ENCODE measurements at places on chromosomes 2 and 18.

GRCh38 chr18:9574473-9575115, 39.8 kb downstream of the PPP4R1 start:
- DNase-seq = no peak

- no peak for DNase-seq
These were observed 199.0 kb downstream of the LPIN1 start for GRCh38 chr2:11945139-11946126.

- DNase-seq = no peak
These were observed 855.4 kb upstream of the CELF4 start for GRCh38 chr18:38421021-38421420.

DNA sequence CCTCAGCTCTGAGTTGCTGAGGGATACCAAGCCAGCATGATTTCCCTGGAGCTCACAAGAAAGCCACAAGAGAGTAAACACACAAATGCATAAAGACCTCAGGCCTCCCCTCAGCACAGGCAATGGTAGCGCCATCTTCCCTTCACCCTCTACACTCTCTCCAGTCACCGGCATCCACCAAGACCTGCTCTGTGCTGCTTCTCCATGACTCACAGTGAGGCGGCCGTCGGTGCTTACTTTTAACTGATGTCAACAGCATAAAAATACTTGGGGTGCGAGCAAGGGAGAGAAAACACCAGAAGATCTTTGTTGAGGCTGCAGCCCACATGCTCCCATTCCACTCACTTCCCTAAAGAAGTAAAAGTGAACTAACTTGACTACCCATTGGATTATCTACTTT, 46.7 kb downstream of the L3MBTL4 start:
- DNase-seq = no peak

- DNase-seq = peak; percentile 62
These were observed 71.9 kb downstream of the TEX51 start for GRCh38 chr2:126970583-126970982.

DNA sequence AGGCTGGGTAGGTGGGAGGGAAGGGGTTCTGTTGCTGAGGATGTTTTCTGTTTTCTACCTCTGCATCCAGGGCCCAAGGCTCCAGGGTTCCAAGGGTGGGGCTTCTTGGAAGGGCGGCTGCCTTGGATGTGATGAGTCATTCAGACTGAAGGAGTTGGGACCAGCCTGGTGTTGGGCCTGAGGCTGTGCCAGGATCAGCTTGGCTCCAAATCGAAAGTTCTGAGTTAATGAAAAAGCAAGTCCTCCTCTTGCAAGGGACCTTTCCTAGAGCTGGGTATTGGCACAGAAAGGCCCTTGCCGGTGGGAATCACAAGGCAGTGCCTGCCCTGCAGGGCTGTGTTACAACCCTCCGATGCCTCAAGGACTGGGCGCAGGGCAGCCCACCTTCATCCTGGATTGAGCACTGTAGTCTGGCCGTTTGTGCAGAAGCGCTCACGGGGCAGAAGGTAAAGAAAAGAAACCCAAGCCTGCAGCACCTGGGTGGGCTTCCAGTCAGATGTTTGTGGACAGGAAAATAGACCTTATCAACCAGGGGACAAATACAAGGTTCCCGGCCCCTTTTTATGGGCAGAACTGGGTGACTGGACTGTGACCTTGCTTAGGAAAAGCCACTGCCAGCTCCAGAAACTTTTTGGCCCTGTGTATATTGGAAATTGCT, 52.5 kb upstream of the MCFD2 start:
- DNase-seq = peak; percentile 94

DNA sequence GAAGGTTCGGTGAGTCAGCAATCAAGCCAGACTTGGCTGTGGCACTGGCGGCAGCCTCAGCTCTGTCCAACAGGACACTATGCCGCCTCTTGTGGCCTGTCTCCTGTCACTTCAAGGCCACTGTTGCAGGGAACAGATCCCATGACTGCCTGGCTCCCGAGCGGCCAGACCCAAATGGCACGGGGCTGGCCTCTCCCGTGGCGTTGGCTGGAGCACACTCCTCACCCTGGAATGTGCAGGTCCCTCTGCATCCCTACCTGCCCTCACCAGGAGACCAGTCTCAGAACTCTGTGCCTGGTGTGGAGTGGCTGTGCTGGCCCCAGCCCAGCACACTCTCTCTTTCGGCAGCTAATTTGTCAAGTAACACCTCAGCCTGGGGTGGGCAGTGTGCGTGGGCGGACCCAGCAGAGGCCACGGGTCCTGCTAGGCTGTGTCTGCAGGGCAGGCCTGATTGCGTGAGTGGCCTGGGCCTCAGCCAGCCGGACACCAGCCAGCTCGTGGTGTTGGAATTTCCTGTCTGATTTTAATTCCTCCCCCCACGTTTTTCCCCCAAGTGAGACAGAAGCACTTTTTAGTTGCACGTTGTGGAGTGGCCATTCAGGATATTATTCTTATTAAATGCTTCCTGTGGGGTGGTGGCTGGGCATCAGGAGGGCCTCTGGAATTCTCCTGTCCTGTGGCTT, 179.3 kb downstream of the GLI2 start:
- DNase-seq = peak; percentile 94

GRCh38 chr2:241803387-241804325, 5.3 kb upstream of the NEU4 start:
- peak; percentile 86 for DNase-seq

DNA sequence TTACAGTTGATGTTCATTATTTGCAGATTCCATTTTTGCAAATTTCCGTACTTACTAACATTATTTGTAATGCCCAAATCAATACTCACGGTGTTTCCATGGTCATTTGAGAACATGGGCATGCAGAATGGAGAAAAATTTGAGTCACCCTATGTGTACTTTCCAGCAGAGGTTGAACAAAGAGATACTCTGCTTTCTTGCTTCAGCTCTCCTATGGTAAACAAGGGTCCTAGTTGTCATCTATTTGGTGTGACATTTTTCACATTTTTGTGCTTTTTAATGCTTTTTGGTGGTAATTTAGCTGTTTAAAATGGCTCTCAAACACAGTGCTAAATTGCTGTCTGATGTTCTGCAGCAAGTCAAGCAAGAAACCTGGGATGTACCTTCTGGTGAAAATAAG, 444.4 kb upstream of the CELF4 start:
- no peak for DNase-seq

DNA sequence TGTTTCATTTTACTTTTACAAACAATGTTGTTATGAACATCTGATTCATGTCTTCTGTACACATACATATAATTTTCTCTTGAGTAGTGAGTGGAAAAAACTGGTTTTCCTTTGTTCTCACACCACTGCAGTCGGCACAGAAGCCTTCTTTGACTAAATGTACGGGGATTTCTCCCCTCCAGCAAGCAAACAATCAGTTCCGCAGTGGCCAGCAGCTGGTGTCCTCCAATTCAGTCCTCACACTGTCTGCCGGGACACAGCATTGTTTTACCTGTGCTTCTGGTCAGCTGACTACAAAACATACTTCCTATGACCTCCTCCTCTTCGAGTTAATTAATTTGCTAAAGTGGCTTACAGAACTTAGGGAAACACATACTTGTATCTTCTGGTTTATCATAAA, 202.8 kb downstream of the WDR7 start:
- DNase-seq = no peak

- no peak for DNase-seq
These were observed 372.0 kb downstream of the ARHGAP15 start for GRCh38 chr2:143501106-143501676.

GRCh38 chr2:31196622-31197021, 20.7 kb downstream of the CAPN14 start:
- no peak for DNase-seq

GRCh38 chr2:231034291-231034882, 2.9 kb upstream of the C2orf72 start:
- no peak for DNase-seq

DNA sequence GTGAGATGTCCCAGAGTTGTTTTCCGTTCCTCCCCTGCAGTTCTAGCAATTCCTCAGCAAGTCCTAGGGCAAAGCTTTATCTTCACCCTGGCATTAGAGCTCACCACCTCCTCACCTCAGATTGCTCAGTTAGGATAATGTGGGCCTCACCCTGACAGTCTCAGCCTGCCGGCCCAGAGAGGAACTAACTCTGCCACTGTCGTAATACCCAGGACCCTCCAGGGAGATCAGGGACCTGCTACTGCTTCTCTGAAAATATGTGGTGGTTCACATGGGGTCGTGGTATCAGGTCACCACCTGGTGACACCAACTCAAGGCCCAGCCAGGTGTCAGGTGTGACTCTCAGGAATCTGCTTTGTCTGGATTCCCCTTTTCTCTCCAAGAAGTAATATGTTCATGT, 120.7 kb downstream of the FEZ2 start:
- DNase-seq = no peak

- DNase-seq = no peak
These were observed 45.1 kb upstream of the LRP1B start for GRCh38 chr2:142175813-142176338.

DNA sequence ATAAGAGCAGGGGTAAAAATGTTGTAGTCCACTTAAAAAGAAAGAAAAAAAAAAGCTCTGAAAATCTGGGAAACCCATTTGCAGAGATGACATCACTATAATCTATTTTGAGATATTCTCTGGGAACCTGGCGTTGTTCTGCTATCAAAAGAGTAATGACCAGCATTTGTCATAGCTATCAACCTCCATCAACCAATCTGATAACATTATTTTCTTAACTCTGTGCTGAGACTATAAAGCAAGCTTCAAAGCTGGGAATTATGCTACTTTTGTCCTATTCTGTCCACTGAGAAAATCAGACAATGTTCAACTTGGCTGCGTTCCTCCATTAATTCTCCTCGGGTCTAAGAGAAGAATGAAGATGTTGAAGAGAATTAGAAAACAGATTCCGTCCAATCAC, 107.5 kb downstream of the STK39 start:
- DNase-seq = no peak

- no peak for DNase-seq
These were observed 148.6 kb upstream of the PKDCC start for GRCh38 chr2:41899189-41899588.

GRCh38 chr2:10056439-10056838, 13.1 kb downstream of the KLF11 start:
- peak; percentile 59 for DNase-seq

DNA sequence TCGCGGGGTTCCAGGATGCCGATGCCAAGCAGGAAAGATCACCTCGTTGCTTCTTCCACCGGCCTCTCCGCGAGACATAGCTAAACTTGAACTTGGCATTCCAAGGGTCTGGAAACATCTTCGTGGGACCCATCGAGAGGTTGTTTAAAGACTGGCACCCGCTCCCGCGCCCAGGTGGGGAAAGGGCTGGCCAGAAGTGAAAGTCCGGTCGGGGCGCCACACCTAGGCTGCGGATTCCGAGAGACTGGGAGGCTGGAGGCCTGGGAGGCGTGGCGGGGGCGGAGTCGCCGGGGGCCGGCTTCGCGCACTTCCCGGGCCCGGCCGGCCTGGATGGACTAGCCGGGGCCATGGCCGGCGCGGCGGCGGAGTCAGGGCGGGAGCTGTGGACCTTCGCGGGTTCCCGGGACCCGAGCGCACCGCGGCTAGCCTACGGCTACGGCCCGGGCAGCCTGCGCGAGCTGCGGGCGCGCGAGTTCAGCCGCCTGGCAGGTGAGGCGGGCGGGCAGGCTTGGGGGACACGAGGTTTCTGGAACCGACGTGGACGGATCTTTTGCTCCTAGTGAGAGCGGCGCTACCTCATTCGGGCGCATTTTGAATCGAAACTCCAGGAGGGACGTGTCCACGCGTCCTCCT, at the start of gene MOCOS:
TSS of gene MOCOS (plus strand) at position 305 of the 633 bp plus-strand sequence. CDS start at position 348, 43 bp downstream.
- DNase-seq = peak; percentile 89

DNA sequence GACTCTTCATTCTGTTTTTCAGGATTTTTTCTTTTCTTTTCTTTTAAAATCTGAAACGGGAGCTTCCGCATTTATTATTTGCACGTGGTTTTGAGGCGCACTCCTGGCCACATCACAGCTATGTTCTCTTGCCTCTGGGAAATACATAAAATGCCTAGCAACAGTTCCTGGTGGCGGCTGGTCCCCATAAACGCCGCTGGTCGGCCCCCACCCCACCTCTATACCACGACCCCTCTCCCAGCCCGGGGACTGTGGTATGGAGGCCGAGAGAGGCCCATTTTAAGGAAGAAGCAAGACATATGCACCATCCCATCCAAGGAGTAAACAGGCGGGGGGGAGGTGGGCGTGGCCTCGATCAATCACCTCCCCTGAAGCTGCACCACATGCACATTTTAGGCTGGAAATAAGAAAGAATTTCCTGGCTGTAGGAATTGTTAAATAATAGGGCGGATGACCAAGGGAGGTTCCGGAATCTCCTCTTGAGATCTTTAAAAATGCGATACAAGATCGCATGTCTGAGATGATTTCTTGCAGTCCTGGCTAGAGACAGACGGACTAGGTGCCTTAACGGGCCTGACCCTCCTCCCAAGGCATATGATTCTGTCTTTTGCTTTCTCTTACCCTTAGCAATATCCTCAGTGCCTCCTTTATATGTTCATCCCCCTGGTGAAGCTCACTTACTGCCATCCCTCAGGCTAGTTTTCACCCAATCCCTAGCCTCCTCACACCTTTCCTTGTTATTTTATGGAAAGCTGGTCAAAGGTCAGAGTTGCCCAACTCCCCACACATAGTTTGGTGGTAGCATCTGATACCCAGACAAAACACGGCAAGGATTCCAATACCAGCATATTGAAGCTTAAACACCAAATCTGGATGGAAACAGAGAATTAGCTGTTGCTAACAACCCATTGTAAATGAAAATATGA, 82.4 kb downstream of the BCL2 start:
- peak; percentile 84 for DNase-seq

GRCh38 chr2:86787736-86788135, 3.0 kb downstream of the CD8A start:
- no peak for DNase-seq

DNA sequence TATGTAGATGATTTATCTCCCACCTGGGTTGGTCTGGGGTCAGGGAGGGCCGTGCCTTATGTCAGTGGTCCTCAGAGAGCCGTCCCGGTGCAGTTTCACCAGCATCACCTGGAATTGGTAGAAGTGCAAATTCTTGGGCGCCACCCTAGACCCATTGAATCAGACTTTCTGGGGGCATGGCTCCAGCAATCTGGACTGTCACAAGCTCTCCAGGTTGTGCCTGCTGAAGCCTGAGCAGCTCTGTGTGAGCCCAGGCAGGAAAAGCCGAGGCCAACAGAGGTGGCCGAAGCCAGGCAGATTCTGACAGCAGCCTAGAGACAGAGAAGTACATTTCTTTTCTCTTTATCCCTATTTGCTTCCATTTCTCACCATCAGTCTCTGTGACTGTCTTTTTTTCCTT, 98.4 kb upstream of the SEC11C start:
- no peak for DNase-seq

- DNase-seq = no peak
These were observed 86.5 kb downstream of the CDCA7 start for GRCh38 chr2:173441222-173441621.

- no peak for DNase-seq
These were observed 4.3 kb upstream of the CDCA7 start for GRCh38 chr2:173350383-173350782.

- no peak for DNase-seq
These were observed 19.1 kb downstream of the BCL2L11 start for GRCh38 chr2:111139637-111140317.

GRCh38 chr2:239101807-239102206, 253.9 kb downstream of the TWIST2 start:
- DNase-seq = no peak

DNA sequence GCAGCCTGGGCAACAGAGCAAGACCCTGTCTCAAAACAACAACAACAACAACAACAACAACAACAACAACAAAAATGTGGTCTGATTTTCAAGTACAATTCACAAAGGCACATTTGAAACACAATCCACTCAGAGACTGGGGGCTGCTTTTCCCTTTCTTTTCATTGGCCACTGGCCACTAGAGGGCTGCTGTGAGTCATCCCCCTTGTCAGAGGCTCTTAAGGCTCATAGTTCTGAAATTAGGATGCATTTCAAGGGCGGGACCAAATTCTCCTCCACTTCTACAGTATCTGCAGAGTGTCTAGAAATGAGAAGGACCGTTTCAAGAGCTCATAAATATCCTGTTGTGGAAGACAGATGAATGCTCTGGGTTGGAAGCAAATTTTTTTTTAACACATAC, 285.4 kb downstream of the NRXN1 start:
- no peak for DNase-seq
